ENCODE measurements at places on chromosomes 7 and 10. TPM values are rescaled to one million over a fixed set of nuclear protein-coding genes. Genes with fewer than 3 reads are reported as not detected.

PNLIPRP3 gene
- not detected for total RNA-seq

TAF6 gene
- 47.9 TPM for total RNA-seq

HIPK2 gene
- 127 TPM for total RNA-seq

CHST15 gene
- total RNA-seq = 1.9 TPM

HOXA10 gene
- total RNA-seq = 2.2 TPM

NXPH1 gene
- total RNA-seq = not detected

FOXI2 gene
- not detected for total RNA-seq

WIPF3 gene
- not detected for total RNA-seq

STYXL1 gene
- total RNA-seq = 18.8 TPM

CCDC3 gene
- total RNA-seq = 0.21 TPM

MALRD1 gene
- not detected for total RNA-seq

HOXA3 gene
- 0.78 TPM for total RNA-seq

GRCh38 chr7:156515911-156516790 is 124.4 kb upstream of the RNF32 start:
- H3K27ac ChIP-seq = no peak overlapping the region
- H3K4me3 ChIP-seq = no peak overlapping the region
- H3K27me3 ChIP-seq = no peaks in the 10 kb centered on the region
- no peak for DNase-seq
- no peaks in the 10 kb centered on the region for H3K4me1 ChIP-seq

GRCh38 chr10:89309156-89310055 is 7.6 kb downstream of the IFIT2 start:
- no peak overlapping the region for H3K27ac ChIP-seq
- H3K36me3 ChIP-seq = peaks cover 22% of the 10 kb centered on the region
- no peak overlapping the region for H3K4me3 ChIP-seq
- H3K4me1 ChIP-seq = no peaks in the 10 kb centered on the region
- no peak for DNase-seq
- no peaks in the 10 kb centered on the region for H3K27me3 ChIP-seq

GRCh38 chr10:64345856-64346255 is 824.7 kb downstream of the REEP3 start:
- H3K4me1 ChIP-seq = no peaks in the 10 kb centered on the region
- DNase-seq = no peak

DNA sequence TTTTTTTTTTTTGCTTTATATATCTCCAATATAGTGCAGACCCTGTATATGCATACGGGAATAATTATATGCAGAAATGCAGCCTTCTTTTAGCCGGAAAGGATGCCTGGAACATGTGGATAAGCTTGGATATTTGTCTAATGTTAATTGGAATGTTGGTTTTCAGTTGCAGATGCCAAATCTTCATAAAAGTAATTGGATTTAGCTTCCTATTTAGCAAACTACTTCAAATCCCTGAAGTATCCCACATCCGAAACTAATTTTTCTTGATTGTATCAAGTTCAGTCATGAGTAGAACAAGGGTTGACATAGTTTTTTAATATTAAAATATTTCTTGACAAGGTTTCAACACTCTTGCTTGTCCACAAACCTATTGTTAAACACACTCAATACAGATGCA is 281.7 kb downstream of the BBS9 start:
- no peak overlapping the region for H3K4me3 ChIP-seq
- H3K27me3 ChIP-seq = no peaks in the 10 kb centered on the region
- no peak for DNase-seq
- H3K36me3 ChIP-seq = no peaks in the 10 kb centered on the region
- H3K4me1 ChIP-seq = no peaks in the 10 kb centered on the region
- no peak overlapping the region for H3K27ac ChIP-seq

DNA sequence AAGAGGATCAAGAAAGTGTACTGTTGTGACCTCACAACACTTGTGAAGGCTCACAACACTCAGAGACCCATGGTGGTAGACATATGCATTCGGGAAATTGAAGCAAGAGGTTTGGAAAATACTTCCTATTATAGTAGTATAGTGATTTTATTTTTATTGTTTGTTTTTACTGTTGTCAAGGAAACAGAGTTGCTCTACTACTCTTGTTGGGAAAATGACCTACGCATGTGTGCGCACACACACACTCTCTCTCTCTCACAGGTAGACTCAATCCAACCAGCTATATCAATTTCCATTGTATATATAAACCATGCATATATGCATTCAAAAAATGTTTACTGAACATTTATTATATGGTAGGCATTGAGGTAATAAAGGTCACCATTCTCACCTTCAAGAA is 63.7 kb upstream of the PRR15 start:
- H3K4me1 ChIP-seq = no peaks in the 10 kb centered on the region
- H3K36me3 ChIP-seq = peaks cover 13% of the 10 kb centered on the region
- H3K4me3 ChIP-seq = no peak overlapping the region
- no peak overlapping the region for H3K27ac ChIP-seq
- DNase-seq = no peak

DNA sequence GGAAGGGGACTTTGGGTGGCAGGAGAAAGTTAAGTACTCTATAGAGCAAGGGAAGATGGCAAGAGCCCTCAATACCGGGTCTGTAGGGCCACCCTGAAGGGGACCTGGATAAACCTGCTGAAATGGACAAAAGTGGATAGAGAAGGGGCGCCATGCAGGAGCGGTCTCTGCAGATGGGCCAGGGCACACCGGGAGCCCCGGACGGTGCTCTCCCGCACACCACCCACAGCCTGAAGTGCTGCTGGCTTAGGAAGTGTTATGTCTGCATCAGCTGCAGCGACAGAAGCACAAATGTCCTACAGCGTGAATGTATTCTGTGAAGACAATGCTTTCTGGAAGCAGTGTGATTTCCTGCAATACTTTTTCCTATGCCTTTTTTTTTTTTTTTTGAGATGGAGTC is 37.7 kb downstream of the BRI3 start:
- no peak overlapping the region for H3K4me3 ChIP-seq

DNA sequence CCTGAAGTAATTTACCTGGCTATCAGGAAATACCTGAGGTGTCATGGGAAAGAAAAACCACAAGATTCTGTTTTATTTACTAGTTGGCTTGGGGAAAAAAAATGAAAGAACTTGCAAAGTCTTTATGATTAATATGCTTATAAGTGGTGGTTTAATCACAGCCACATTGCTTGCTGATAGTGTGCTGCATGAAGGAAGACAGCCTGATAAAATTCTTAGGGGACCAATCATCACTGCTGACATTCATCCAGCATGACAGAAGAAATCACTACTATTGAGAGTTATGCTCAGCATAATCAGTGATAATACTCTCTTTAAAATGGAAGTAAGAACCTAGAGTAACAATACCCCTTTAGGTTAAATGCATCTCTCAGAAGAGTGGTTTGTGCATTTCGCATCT is 150.2 kb upstream of the LRRN3 start:
- H3K27me3 ChIP-seq = no peaks in the 10 kb centered on the region
- no peak overlapping the region for H3K4me3 ChIP-seq
- no peaks in the 10 kb centered on the region for H3K36me3 ChIP-seq
- DNase-seq = no peak
- no peaks in the 10 kb centered on the region for H3K4me1 ChIP-seq

- H3K4me3 ChIP-seq = no peak overlapping the region
- H3K27ac ChIP-seq = peak overlapping the region; percentile 32
- no peaks in the 10 kb centered on the region for H3K27me3 ChIP-seq
- DNase-seq = peak; percentile 58
- H3K36me3 ChIP-seq = peaks cover 44% of the 10 kb centered on the region
- peaks cover 44% of the 10 kb centered on the region for H3K4me1 ChIP-seq
Measured at GRCh38 chr7:36686499-36686898, 37.8 kb downstream of the AOAH start.

GRCh38 chr10:18399158-18399557 is 252.2 kb downstream of the NSUN6 start:
- no peak overlapping the region for H3K27ac ChIP-seq
- DNase-seq = no peak
- H3K4me3 ChIP-seq = no peak overlapping the region
- H3K4me1 ChIP-seq = no peaks in the 10 kb centered on the region

DNA sequence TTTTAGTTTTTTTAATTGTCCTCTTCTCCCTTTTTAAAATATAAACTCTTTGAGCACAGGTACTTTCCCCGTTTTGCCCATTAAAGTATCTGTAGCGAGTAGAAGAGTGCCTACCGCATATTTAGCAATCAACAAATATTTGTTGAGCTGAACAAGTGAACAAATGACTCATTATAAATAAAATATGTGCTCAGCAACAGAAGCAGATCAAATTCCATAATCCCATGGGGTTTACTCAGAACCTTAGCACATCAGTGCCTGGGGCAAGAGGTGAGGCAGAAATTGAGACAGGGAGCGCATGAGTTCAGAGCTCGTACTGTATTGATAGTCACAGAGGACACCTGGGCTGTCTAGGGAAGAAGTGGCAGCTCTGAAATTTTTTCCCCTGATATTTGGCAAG is 161.0 kb downstream of the SEM1 start:
- DNase-seq = no peak
- H3K4me3 ChIP-seq = no peak overlapping the region
- no peaks in the 10 kb centered on the region for H3K36me3 ChIP-seq
- H3K27ac ChIP-seq = no peak overlapping the region

GRCh38 chr7:73707045-73707631 is 12.3 kb downstream of the STX1A start:
- H3K27ac ChIP-seq = no peak overlapping the region
- H3K27me3 ChIP-seq = no peaks in the 10 kb centered on the region
- H3K4me3 ChIP-seq = no peak overlapping the region
- H3K36me3 ChIP-seq = peaks cover 2% of the 10 kb centered on the region

DNA sequence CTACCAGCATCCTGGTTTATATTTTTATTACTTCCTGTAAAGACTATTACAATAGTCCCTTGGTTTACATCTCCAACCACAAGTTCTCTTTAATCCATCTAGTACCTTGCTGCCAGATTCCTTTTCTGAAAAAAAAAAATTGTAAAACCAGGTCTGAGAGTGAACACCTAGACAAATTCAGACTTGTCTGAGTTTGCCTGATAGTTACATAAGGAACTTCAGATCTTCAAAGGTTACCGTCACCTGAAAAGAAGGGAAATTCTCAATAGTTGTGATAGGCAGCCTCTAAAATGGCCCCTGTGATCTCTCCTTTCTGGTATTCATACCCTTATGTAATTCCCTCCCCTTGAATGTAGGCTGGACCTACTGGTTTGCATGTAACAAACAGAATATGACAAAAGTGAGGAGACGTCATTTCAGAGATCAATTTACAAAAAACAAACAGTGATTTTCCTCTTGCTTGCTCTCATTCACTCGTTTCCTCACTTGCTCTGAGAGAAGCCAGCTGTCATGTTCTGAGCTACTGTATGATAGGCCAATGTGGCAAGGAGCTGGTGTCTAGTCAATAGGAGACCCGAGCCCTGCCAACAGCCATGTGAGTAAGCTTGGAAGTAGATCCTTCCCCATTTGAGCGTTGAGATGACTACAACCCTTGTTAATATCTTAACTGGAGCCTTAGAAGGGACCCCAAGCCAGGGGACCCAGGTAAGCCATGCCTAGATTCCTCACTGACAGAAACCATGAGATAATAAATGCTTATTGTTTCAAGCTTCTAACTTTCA is 110.9 kb upstream of the LSM8 start:
- DNase-seq = no peak
- H3K4me3 ChIP-seq = no peak overlapping the region
- no peaks in the 10 kb centered on the region for H3K27me3 ChIP-seq
- H3K4me1 ChIP-seq = no peaks in the 10 kb centered on the region

DNA sequence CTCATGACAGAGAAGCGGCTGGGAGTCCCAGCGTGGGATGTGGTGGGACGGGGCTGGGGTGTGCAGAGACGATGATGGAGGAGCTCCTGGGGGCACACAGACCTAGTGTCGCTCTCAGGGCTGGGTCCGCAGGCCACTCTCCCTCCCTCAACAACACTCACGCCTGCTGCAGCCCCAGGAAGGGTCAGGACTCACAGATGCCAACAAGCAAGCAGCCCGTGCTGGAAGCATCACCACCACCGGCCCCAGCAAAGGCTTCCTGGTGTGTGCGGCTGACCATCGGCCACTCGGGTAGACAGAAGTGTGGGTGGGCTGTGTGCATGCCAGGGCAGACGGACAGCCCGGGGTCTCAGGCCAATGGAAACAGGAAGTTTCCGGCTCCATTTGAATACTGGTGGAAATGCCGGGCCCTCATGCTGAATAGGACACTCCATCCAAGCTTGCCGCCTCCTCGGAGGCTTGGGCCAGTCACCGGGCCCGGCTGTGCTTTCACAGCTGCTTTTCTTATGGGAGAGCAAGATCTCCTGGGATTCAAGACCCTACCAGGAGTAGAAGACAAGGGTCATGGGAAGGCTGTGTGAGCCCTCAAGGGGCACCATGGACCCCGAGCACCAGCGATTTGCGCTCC is 178.1 kb downstream of the ELFN1 start:
- peaks cover 2% of the 10 kb centered on the region for H3K36me3 ChIP-seq
- H3K27me3 ChIP-seq = no peaks in the 10 kb centered on the region
- H3K4me3 ChIP-seq = no peak overlapping the region
- H3K27ac ChIP-seq = no peak overlapping the region

GRCh38 chr7:30420662-30421061 is 57.9 kb downstream of the NOD1 start:
- H3K27ac ChIP-seq = no peak overlapping the region
- peaks cover 7% of the 10 kb centered on the region for H3K36me3 ChIP-seq
- no peak for DNase-seq
- no peaks in the 10 kb centered on the region for H3K27me3 ChIP-seq
- H3K4me1 ChIP-seq = peaks cover 13% of the 10 kb centered on the region

DNA sequence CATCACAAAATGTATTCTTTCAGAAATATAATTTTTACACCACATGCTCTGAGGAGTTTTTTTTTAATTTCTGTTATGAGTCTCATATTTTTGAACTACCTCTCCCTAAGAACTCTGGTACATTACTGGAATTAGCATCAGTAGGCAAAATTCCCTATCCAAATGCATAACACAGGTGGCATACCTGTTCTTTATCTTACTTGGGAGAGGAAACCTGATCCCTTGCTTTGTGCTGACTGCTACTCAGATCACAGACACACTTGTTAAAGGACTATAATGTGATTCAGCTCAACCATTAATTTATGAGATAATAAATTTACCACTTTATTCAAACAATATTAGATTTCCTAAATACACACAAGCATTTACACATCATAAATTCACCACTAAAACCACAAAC is 617.2 kb downstream of the GRM8 start:
- no peak overlapping the region for H3K4me3 ChIP-seq
- H3K36me3 ChIP-seq = no peaks in the 10 kb centered on the region
- H3K4me1 ChIP-seq = no peaks in the 10 kb centered on the region
- no peaks in the 10 kb centered on the region for H3K27me3 ChIP-seq

DNA sequence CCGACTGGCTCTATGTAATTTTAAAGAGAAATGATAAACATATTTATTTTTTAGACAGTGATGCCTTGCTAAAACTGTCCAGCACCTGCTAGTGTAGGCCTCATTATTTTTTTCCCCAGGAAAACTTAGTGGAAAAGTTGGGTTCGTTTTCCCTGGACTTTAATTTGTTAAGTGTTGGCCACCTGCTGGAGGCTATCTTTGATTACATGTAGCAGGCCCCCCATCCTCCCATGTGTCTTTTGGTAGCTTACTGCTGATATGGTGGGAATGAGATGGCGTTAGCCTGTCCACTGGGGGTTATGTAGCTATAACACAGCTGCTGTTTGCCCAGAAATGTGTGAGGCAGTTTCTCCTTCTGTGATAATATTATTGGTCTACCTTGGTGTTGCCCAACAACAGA is 265.0 kb downstream of the SORCS3 start:
- H3K4me1 ChIP-seq = no peaks in the 10 kb centered on the region
- no peaks in the 10 kb centered on the region for H3K27me3 ChIP-seq
- no peak overlapping the region for H3K27ac ChIP-seq
- H3K36me3 ChIP-seq = no peaks in the 10 kb centered on the region
- no peak for DNase-seq
- H3K4me3 ChIP-seq = no peak overlapping the region
